ENCODE measurements at places on chromosomes 5 and 9. TPM values are rescaled to one million over a fixed set of nuclear protein-coding genes. Genes with fewer than 3 reads are reported as not detected.

DNA sequence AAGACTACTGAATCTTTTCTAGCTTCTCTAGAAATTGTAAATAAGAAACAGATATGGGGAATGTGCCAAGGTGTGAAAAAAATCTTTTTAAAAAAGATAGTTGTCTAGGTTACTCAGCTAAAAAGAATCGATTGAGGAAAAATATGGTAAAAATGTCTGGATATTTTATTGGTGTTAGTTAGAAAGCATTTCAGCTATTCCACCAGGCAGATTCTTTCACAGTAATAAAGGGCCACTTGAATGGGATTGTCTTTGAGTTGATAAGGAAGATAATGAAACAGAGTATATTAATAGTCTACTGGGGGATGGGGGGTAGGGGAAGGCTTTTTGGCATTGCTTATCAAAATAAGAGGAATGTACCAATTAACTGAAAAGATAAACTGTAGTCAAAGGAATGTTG, 51.9 kb downstream of the SLIT3 start:
- no peak for DNase-seq

The HARS1 gene
- 33.4 TPM for total RNA-seq

- DNase-seq: no peak
Observed at GRCh38 chr5:168136340-168136739, 155.1 kb upstream of the WWC1 start.

- DNase-seq: no peak
Observed at GRCh38 chr9:72486594-72486955, 34.8 kb upstream of the TMC1 start.

DNA sequence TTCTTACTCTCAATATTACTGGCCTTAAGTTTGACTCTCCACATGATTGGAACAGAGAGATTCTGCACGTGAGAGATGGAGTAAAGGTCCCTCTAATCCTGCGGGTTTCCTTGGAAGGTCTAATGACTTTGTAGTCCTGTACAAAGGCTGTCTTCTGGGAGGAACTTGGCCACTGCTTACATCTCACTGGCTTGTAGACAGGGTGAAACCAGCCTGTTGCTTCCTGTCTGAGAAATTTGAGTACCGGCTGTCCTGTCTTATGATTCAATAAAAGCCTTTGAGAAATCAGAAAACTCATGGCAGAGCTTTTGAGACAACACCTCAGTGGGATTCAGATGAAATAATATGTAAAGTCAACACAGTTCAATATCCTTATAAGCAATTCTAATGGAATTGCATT, 43.0 kb downstream of the IL31RA start:
- DNase-seq: no peak

DNA sequence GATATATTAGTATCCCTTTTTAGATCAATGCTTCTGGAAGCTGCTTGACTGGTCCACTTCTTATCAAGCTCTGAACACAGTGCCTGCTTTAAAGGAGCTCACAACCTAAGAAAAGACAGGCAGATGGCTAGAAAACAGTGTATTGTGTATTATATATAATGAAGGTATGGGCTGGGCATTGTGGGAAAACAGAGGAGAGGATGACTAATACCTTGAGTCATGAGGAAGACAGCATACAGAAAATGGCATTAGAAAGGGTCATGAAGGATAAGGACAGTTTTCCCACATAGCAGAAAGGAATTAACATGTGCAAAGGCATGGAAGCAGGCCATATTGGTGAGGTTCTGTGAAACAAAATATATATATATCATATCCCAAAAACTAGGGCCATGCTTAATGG, 309.6 kb downstream of the MLLT3 start:
- no peak for DNase-seq

DNA sequence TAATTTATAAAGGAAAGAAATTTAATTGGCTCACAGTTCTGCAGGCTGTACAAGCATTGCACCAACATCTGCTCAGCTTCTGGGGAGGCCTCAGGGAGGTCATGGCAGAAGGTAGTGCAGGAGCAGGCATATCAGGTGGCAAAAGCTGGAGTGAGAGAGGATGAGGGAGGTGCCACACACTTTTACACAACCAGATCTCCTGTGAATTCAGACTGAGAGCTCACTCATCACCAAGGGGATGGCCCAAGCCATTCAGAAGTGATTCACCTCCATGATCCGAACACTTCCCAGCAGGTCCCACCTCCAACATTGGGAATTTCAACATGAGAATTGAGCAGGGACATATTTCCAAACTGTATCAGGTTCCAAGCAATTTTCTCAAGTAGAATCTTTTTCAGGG, 84.7 kb upstream of the BRINP1 start:
- no peak for DNase-seq

The GCNT4 gene
- total RNA-seq: 0.30 TPM

DNA sequence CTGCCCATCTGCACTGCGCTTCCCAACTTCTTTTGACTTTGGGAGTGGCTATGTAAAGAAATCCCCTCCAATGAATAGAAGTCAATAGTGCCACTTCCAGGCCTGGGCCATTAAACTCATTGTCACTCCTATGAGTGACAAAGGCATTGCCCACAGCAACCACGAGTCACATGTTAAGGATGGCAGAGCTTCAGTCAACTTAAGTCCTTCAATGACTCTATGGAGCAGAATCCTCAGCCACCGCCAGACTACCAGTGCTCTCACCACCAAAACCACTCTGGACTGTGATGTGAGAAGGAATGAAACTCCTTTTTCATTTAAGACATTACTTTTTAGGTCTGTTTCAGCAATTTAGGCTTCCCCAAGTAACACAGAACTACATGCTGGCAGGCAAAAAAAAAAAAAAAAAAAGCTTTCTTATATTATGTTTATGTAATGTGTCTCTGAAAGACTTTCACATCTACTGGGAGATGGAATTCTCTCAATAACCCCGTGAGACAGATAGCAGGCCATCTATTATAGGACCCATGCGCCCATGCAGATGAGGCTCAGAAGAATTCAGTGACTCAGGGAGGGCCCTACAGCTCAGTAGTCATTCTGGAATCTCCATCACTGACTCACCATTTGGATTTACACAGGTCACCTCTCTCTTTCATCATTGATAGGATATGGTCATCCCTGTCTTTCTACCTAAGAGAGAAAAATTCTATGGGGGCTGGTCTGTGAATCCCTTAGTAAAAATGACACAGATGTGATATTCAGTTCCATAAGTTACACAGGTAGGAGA, 180.5 kb downstream of the CEMIP2 start:
- no peak for DNase-seq

The FOXD4L3 gene
- total RNA-seq: not detected

GRCh38 chr5:2201011-2201410, 318.3 kb upstream of the IRX4 start:
- no peak for DNase-seq
